Lung microvascular endothelial cell (primary cell): ENCODE measurements at places on chromosomes 11 and 22. TPM values are rescaled to one million over a fixed set of nuclear protein-coding genes. Genes with fewer than 3 reads are reported as not detected.

SLC25A45 gene
- total RNA-seq, result 1.2 and 1.7 TPM in 2 replicates

HORMAD2 gene
- total RNA-seq, result not detected in 2 replicates

CD82 gene
- 4.8 and 18.5 TPM in 2 replicates for total RNA-seq

OR52I1 gene
- not detected in 2 replicates for total RNA-seq
